NCI-H2029 (cell line): ENCODE measurements at places on chromosomes 2 and 18.

GRCh38 chr2:182113334-182113733 is 127.7 kb downstream of the PPP1R1C start:
- DNase-seq, result no peak

GRCh38 chr2:60505880-60506260 is 47.6 kb downstream of the BCL11A start:
- DNase-seq, result no peak

DNA sequence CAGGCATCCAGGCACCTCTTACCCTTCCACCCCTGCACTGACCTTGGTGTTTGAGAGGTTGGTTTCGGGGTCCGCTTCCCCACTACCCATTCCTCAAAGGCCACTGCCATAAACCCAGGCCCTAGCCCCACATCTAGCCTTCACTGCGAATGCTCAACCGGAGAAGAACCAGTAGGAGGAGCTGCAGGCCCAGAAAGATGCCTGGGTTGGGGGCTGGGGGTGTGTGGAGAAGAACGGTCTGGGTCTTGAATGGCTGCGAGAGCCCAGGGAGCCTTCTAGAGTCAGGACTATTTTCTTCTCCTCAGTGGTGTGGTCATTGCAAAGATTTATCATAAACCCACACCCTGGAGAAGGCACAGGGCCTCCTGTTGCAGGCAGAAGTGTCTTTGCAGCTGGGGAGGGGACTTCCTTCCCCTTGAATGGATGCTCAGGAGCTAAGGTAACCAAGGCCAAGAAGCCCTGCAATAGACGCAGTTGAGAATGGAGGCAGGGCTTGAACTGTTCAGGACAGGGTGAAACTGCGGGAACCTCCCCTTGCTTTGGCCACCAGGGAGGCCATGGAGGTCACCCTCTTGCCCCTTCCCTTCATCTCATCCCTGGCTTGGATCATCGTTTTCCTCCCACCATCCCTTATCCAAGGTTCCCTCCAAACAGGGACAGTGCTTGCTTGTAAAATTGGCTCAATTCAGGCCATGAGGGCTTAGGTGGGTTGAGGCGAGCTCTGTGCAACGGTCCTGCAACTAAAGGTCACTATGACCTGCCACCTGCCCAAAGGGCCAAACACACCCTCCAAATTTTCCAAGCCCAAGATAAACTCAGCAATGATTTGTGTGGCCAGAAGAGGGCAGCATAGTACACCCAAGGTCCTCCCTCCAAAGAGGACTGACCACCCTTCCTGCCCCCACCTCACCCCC is 20.9 kb downstream of the THNSL2 start:
- no peak for DNase-seq

DNA sequence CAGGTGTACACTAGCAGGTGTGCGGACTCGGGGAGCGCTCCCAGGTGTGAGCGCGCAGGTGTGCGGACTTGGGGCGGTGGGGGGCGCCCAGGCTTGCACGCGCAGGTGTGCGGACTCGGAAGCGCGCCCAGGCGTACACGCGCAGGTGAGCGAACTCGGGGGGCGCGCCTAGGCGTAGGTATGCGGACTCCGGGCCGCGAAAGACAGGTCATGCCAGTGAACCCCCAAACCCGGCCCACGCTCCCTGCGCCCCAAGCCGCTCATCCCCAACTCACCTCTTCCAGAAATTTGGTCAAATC is 342 bp downstream of the CYB5A start:
- no peak for DNase-seq

GRCh38 chr2:159179696-159180095 is 106.8 kb downstream of the WDSUB1 start:
- no peak for DNase-seq

DNA sequence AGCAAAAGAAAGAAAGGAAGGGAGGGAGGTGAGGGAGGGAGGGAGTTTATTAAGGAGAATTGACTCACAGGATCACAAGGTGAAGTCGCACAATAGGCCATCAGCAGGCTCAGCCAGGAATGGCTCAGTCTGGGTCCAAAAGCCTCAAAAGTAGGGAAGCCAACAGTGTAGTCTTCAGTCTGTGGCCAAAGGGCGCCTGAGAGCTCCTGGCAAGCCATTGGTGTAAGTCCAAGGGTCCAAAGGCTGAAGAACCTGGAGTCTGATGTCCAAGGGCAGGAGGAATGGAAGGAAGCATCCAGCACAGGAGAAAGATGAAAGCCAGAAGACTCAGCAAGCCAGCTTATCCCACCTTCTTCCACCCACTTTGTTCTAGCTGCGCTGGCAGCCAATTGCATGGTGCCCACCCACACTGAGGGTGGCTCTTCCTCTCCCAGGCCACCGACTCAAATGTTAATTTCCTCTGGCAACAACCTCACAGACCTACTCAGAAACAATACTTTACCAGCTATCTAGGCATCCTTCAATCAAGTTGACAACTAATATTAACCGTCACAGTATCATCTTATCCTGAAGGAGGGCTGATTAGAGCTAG is 5.8 kb upstream of the ACAA2 start:
- no peak for DNase-seq

DNA sequence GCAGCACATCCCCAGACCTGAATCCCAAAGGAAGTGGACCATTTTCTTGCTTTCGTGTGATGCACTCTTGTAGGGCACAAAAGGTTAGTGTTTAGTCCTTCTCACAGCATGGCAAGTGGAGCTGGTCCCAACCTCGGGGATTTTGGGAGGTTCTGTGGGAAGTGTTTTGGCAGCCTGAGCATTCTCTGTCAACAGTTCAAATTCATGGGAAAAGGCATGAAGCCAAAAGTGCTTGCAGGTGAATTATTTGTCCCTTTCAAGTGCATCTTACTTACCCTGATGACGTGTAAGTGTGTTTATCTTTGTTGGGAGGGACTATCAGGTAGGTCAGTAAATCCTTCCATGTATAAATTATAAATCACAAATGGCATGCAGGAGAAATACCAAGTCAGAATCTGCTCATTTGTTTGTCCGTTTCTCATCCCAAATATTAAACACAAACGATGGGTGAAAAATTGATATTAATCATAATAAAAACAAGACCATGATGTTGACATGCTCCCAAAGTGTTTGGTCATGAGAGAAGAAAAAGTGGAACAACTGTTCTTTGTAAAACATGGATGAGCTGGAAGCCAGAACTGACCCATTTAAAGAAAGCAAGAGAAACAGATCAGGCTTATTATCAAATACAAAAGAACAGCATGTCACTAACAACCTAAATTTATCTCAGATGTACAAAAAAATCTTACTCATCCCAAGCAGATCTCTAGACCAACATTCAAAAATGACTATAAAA is 57.6 kb downstream of the EPHA4 start:
- DNase-seq, result peak; percentile 78

DNA sequence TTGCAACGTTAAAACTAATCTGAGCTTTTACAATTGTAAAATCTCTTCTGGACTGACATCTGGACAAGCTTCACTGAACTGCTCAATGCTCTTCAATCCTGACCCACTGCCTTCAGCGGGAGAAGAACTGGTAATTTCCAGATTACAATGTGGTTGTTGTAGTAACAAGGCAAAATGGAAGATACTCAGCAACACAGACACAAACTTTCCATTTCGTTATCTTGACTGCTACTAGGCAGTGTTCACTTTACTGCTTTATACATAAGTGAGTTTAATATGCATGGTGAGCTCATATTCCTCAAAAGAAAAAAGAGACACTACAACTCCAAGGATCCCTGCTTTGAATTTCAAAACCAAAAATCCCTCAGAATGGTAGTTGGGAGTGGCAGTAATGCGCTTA is 51.9 kb downstream of the GRB14 start:
- DNase-seq, result no peak

DNA sequence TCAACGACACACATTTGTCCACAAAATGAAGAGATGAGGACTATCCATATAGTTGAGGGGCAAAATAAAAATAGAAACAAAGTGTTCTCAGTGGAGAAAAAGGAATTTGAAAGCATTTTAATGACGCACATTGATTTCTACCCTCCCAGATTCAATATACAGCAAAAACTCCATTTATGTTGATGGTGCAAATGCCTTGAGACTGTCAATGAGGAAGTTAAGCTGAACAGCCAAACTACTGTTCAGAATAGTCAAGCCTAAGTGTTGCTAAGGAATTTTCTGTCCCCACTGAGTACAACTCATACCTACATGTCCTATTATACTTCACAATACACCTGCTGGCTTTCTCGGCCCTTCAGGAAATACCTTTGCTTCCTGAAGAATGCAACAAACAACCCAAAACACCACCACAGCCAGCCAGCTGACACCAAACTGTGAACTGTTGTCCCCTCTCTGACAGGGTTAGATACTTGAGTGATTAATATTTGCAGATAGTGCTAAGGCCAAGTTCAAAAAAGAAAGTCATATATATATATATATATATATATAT is 27.8 kb upstream of the DARS1 start:
- no peak for DNase-seq
